ENCODE measurements at places on chromosomes 12 and 14.

DNA sequence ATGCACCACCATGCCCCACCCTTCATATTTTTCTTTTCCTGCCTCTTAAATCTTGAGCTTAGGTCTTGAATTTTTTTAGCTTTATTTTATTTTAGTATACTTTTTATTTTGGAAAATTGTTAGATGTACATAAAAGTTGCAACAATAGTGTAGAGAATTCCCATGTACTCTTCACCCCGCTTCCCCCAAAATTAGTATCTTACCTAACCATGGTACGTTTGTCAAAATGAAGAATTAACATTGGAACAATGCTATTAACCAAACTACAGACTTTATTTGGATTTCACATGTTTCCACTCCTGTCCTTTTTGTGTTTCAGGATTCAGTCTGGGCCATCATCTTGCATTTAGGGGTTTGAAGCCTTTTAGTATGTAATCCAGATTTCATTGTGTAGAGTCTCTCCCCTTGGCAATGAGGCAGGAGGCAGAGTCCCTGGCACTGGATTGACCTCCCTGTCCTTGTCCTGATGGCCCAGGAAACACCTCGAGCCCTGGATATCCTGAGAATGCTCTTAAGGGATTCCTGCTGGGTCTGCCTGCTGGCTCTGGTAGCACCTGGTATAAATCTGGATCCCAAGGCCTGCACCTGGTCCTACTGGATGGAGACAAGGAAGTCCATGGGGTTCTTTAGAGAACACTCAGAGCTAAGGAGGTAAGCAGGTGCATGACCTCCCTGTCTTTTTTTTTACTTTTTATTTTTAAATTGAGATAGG lies 19.9 kb upstream of the CTDSP2 start:
- no peak for DNase-seq

GRCh38 chr12:39105111-39105510 lies 199.7 kb upstream of the CPNE8 start:
- DNase-seq: no peak

GRCh38 chr14:20711685-20712084 lies 23.1 kb downstream of the ANG start:
- no peak for DNase-seq

DNA sequence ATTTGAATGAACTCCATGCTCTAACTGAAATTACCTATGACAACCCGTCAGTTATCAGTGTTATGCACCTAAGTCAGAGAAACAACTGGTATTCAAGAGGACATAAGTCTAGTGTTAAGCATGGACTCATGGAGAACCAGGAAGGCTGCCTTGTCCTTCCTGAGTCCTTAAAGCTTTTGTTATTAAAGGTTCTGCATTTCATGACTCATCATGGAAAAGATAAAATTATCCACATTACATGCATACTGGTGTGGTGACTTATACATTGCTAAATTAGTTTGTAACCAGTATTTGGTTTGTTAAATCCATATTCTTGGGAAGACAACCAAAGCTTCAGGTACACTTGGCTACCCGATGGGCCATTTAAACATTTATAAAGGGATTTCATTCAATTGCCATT lies 6.5 kb upstream of the OR4E1 start:
- no peak for DNase-seq

- no peak for DNase-seq
Measured at GRCh38 chr12:69151254-69151764, 88.1 kb upstream of the CPSF6 start.

DNA sequence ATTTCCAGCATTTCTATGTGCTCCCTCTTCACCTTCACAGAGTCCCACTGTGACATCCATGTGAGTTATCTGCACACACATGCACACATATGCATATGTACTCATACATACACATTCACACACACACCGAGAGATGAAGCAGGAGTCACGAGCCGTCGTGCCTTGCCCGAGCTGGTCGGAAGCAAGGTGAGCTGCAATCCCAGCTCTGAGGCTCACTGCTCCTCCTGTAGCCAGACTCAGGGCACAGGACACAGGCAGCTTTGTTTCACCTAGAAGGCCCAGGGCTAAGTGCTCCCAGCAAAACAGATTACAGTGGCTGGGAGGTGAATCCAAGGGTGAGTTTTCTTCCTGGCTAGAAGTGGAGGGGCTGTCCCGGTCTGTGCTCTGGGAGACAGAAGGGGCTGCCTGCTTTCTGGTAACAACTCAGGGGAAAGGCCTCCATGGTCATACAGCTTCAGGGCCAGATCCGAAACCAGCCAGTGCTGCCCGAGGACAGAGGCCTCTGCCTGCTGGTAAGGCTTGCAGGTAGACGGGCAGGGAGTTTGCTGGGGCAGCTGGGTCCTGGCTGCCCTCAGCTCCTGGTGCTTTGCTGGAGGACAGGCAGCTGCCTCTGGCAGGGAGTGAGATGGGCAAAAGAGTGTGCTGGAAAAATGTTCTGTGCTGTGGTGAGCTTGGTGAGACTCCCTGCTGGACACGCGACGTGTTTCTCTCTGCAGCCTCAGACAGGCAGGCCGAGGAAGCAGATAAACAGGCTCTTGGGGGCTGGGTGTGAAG lies 123.7 kb downstream of the CRACR2A start:
- DNase-seq: no peak

- DNase-seq: no peak
Measured at GRCh38 chr12:42426746-42427145, 100.8 kb downstream of the PPHLN1 start.

GRCh38 chr12:77218278-77218677 lies 152.9 kb upstream of the E2F7 start:
- DNase-seq: no peak

GRCh38 chr12:105229371-105229770 lies 6.6 kb downstream of the APPL2 start:
- DNase-seq: no peak

GRCh38 chr12:14156606-14157005 lies 175.2 kb upstream of the GRIN2B start:
- DNase-seq: no peak

DNA sequence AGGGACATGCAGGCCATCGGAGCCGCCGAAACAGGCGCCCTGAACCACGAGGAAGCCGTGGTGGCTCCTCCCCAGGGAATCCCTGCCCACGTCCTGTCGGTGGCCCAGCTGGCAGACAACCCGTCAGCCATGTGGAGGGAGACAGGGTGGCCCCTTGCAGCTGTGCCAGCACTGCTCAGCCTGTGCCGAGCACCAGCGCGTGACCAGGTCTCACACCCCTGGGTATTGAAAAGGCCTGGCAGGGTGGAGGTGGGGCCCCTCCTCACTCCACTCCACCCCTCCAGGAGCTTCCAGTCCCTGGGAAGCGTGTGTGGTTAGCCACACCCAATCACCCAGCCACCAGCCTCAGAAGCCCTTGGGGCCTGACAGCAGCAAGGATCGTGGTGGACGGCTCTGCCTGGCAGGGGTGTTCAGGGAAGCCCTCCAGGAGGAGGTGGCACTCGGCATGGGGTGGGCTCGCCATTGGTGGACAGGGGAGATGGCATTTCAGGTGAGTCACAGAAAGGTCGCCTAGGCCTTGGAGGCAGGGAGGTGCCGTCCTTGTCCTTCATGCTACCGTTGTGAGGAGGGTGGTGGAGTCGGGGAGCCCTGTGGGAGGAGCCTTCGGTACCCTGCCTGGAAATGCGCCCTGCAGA lies 12.3 kb upstream of the DLK1 start:
- DNase-seq: no peak

DNA sequence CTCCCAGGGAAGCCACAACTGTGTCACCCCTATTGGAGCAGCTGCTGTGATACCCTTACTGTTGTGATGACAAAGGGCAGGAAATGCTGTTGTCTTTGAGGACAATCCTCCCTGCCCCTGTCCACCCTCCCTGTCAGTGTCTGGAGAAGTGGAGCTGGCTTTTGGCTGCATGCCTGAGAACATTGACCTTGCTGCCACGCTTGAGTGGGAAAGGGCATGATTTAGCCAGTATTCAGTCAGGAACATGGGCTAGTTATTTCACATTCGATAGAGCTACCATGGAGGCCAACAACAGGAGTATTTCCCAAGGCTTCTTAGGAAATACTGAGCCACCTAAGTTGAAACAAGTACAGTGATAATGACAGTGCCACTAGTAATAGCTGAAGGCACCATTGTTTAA lies 59.4 kb downstream of the MYRFL start:
- DNase-seq: no peak

DNA sequence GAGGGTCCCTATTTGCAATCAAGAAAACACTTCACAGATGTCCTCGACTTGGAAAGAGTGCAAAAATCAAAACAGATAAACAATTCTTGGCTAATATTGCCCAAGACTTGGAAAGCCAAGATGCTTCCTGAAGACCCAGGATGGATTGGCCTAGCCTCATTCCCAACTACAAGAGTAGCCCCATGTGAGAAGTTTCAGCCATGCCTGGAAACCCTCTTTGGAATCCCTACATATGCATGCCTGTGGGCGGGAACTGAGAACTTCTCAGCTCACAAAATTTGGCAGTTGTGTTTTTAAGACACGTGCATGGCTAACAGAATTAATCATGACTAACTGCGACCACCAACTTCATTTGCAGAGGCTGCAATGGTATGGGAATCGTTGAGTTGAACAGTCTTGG lies 283.2 kb upstream of the TBX3 start:
- no peak for DNase-seq

DNA sequence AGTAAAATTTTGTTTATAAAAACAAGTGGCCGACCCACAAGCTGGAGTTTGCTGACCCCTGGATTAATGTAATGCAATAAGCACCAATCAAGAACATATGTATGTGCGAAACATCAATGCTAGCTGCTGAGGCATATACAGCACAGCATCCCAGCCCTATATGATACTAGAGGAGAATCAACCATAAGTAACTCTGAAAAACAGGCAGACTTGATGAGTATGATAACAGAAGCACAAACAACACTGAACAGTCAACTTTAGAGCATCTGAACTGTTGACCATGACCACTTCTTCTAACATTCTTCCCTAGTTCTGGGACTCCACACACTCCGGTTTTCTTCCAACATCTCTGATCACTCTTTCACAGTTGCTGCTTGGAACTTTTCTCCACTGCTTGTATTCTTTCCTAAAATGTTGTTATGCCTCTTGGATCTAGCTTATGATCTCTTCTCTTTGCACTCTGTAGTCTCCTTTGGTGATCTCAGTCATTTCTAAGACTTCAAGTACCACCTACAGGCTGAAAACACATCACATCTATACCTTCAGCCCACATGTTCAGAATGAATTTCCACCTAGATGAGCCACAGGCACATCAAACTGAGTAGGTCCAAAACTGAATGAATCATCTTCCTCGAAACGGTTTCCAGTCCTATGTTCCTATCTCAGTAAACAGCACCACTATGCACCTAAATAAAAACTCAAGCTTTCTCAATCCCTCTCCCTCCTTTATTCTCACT lies 57.2 kb downstream of the STXBP6 start:
- no peak for DNase-seq

- no peak for DNase-seq
Measured at GRCh38 chr14:104898195-104898558, 26.5 kb upstream of the PLD4 start.

- no peak for DNase-seq
Measured at GRCh38 chr12:110640275-110641025, 26.5 kb downstream of the TCTN1 start.

GRCh38 chr12:93199831-93200236 lies 177.9 kb upstream of the NUDT4 start:
- no peak for DNase-seq

Measured in stimulated activated CD4-positive, alpha-beta T cell treated with anti-CD3 and anti-CD28 coated beads, Interleukin-12 subunit alpha, Interleukin-12 subunit beta, amount 100 ng/mL, for 24 hours (primary cell).